Sigmoid colon (tissue), 7 donors: ENCODE measurements at places on chromosomes 6 and 20. TPM values are rescaled to one million over a fixed set of nuclear protein-coding genes. Genes with fewer than 3 reads are reported as not detected.

Gene POU5F1
- total RNA-seq, result 0.16 TPM

- no peak for DNase-seq
Observed at GRCh38 chr20:14992153-14992552, 654.7 kb upstream of the FLRT3 start.

Gene NFATC2
- 16.9 TPM for total RNA-seq

Gene PLEKHG1
- 9.4 TPM for total RNA-seq

DNA sequence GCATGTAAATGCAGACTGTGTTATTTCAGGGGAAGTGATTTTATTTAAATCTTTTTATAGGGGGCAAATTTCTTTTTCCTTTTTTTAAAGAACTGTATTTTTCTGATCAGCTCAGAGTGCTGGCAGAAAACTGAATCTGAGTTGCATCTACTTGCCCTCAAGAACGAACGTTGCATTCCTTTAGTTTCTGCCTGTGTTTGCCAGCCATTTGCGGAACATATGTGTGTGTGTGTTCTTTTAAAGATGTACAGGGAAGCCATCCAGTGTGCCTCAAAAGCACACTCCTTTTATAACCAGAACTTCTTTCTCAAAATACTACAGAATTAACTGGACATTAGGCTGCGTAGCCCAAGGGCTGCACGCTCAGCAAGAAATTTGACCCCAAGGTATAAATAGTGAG, 25.8 kb upstream of the INSM1 start:
- no peak for DNase-seq

DNA sequence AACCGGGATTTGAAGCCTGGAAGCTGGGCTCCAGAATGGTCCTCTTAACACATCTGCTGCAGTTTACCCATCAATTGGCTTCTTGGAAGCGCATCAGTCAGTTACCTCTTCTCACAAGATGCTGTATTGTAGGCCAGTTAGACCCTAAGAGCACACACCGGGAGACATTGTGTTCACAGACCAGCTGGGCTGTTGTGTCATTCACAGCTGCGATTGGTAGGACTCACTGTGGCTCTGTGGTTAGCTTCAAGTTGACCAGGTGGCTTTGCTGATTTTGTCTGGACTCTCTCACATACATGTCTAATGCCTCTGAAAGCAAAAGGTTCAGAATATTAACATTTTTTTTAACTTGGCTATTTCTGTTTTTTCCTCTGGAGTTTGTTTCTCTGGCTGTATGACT, 64.8 kb downstream of the SNX9 start:
- DNase-seq, result no peak

GRCh38 chr6:12291839-12292604, 1.9 kb downstream of the EDN1 start:
- no peak for DNase-seq

Gene TPBG
- 10.8 TPM for total RNA-seq

GRCh38 chr20:50540620-50541605, 30.7 kb downstream of the PTPN1 start:
- no peak for DNase-seq

DNA sequence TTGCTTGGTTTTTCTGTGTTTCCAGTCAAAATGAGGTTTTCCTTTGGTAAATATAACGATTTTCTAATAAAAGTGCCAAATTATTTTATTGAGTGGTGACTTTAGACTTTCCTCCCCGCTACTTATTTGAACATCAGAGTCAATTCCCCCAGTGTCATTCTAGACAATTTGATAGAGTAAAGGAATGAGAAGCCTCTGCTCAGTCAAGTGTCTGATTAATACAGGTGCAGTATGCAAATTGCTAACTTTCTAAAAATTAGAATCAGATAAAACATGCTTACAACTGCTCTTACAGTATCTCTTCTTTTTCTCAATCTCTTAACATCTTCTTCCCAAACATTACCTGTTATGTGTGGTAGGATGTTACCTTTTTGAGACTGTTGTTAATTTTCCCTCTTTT, 148.7 kb downstream of the CD83 start:
- no peak for DNase-seq

Gene IRF4
- total RNA-seq, result 0.28 TPM

DNA sequence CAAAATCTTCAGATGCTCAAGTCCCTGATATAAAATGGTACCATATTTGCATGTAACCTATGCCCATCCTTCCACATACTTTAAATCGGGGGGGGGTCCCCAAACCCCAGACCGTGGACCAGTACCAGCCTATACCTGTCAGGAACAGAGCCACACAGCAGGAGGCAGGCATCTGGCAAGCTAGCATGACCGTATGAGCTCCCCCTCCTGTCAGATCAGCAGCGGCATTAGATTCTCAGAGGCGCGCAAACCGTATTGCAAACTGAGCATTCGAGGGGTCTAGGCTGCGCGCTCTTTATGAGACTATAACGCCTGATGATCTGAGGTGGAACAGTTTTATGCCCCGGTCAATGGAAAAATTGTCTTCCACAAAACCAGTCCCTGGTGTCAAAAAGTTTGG, 30.7 kb downstream of the FGD2 start:
- DNase-seq, result no peak

- no peak for DNase-seq
Observed at GRCh38 chr20:23955896-23956295, 32.7 kb downstream of the GGTLC1 start.

- no peak for DNase-seq
Observed at GRCh38 chr6:126945150-126945685, 173.3 kb upstream of the RSPO3 start.

- no peak for DNase-seq
Observed at GRCh38 chr6:3124667-3125066, 6.2 kb downstream of the BPHL start.

GRCh38 chr20:266596-267562, 9.4 kb downstream of the DEFB132 start:
- peak; percentile 92 for DNase-seq

DNA sequence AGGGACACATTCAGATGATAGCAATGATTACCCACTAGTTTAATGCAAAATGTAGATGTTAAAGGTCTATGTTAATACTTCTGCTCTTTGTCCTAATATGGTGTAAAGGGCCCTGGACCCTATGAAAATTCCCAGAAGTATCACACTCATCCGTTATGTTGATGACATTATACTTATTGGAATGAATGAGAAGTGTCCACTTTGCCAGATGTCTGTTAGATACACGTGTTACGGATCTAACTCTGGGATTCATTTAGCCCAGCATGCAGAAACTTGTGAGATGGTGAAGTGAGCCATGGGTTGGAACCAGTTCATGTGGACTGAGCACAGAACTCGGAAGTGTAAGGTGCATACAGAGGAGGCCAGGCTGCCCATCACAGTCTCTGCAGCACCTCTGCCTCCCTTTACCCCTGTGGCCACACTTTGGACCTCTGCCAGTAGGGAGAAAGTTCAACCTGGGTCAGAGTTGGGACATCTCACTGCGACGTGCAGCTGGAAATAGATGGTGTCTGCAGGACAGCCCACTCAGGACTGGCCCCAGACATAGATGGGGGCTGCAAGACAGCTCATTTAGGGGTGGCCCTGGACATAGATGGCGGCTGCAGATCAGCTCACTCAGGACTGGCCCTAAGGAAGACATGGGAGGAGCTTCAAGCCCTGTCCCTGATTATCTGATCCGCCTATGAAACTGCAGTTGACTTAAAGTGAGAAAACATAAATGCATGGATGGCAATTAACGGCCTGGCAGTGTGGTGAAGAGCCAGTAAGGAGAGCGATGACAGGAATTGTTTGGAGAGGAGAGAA, 71.2 kb upstream of the THBS2 start:
- DNase-seq, result no peak

DNA sequence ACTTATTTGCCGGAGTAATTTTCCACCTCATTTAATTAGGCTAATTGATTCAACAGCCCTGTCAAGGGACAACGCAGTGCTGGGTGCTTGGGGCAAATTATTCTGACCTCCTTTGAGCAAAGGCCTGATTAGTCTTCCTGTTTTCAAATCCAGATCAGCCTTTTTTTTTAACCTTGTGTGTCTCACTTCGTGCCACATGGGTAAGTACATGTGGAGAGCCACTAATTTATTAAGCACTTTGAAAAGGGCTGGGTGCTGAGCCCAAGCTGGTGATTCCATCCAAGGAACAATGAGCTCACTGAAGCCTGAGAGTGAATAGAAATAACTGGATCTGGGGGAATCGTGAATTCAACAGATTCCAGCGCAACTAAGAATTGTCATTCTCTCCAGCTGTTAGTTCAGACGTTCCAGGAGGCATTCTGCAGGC, 229.3 kb downstream of the CLIC5 start:
- no peak for DNase-seq

Gene MCHR2
- total RNA-seq, result 0.36 TPM

Gene HLA-G
- not detected for total RNA-seq

DNA sequence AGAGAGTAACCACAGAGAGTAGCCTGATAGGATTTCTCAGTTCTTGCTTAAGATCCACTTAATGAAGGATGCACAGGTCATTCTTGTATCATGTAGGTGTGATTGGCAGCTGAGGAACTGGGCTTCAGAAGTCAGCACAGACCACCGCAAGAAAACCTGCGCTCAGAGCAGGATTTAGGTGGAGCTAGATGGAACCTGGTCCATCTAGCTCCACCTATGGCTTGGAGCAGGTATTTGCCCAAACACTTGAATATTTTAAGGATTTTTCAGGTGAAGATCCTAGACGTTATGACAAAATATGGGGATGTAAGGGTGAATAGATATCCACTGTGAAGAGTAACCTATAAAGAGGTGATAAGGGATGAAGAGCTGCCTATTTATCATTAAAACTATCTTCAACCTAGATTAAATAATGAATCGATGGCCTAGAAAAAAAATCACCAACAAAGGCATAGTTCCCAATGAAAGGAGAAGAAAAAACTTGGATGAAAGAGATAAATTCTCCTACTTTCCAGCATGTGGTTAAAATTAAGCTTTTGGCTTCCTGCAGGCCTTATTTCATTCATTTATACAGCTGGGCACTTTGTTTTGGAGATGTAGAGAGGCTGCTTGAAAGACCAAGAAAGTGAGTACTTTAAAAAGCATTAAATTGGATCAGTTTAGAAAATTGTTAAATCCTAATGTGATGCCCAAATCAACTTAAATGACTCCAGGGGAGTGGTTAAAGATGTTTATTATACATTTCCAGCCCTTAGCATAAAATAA, 778.4 kb upstream of the GJE1 start:
- no peak for DNase-seq

- peak; percentile 63 for DNase-seq
Observed at GRCh38 chr6:43758617-43759050, 11.4 kb upstream of the VEGFA start.

Gene GJA10
- not detected for total RNA-seq

Gene KIAA1755
- total RNA-seq, result 20.4 TPM

- DNase-seq, result no peak
Observed at GRCh38 chr6:111258615-111259088, 171.3 kb downstream of the SLC16A10 start.

- DNase-seq, result no peak
Observed at GRCh38 chr6:70411542-70412251, 1.6 kb upstream of the FAM135A start.

Gene MTFR2
- 0.36 TPM for total RNA-seq

Gene OR2J3
- not detected for total RNA-seq
